ENCODE measurements at places on chromosomes 5 and 9. TPM values are rescaled to one million over a fixed set of nuclear protein-coding genes. Genes with fewer than 3 reads are reported as not detected.

The FIBCD1 gene
- polyA plus RNA-seq: not detected

The ADAMTS16 gene
- 0.20 TPM for polyA plus RNA-seq

The CAMK2A gene
- polyA plus RNA-seq: 39.5 TPM

The KCNT1 gene
- 0.82 TPM for polyA plus RNA-seq

The NR6A1 gene
- 0.63 TPM for polyA plus RNA-seq

The NPR2 gene
- 13.5 TPM for polyA plus RNA-seq

All from Purkinje cell (primary cell).